ENCODE measurements at places on chromosomes 11 and 22.

GRCh38 chr11:60972182-60973030 is 926 bp downstream of the CD6 start:
- DNase-seq: no peak

DNA sequence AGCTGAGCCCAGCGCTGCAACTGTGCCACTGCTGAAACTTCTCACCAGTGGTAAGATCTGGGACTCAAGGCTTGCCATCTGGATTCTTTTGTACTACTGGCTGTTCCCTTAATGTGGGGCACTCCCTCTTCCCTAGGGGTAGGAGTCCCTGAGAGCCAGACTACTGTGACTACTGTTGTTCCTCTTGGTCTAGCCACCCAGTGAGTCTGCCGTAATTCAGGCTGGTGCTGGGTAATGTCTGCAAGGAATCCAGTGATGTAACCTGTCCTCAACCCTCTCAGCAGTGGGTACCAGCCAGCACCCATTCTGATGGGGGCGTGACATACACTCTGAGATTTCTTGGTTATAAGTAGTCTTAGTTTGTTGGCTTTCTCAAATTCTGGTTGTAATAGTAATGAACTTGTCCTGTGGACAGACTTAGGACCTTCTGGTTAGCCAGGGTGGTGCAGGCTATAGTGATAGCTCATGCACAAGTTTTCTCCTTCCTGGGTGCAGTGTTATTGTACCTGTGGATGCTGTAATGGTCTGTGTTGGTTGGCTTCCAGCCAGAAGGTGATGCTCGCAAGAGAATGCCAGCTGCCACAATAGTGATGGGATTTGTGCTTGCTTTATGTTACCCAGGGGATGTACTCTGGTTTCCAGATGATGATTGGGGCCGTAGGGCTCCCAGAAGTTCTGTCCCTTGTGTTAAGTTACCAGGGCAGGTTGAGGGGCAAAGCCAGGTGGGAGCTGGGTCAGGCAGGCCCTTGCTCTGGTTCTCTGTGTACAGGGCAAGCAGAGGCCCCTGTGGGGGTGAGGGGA is 65.5 kb downstream of the ARHGAP42 start:
- DNase-seq: no peak

DNA sequence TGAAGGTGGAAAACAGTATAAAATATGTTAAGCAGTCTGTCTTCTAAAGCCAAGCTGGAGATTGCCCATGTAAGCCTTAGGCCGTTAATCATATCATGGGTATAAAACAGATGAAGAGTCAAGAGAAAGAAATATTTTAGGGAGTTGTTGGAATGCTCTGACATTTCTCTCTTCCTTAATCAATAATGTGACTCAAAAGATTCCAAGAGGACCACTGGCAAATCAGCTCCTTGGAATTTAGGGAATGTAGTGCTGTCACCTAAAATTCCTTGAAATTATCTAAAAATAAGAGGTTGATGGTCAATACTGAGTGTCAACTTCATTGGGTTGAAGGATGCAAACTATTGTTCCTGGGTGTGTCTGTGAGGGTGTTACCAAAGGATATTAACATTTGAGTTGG is 525.9 kb downstream of the KCNA4 start:
- no peak for DNase-seq

DNA sequence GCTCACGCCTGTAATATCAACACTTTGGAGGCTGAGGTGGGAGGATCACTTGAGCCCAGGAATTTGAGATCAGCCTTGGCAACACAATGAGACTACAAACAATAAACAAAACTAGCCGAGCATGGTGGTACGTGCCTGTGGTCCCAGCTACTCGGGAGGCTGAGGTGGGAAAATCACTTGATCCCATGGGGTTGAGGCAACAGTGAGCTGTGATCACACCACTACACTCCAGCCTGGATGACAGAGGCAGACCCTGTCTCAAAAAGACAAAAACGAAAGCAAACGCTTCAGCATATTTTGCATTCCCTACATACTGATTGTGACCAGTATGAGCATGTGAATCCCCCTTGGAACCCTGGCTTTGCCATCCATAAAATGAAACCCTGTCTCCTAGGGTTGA is 33.9 kb upstream of the MN1 start:
- no peak for DNase-seq

- DNase-seq: no peak
Observed at GRCh38 chr11:3686751-3687150, 15.6 kb upstream of the CHRNA10 start.

GRCh38 chr11:125222494-125222893 is 57.9 kb downstream of the PKNOX2 start:
- DNase-seq: no peak

DNA sequence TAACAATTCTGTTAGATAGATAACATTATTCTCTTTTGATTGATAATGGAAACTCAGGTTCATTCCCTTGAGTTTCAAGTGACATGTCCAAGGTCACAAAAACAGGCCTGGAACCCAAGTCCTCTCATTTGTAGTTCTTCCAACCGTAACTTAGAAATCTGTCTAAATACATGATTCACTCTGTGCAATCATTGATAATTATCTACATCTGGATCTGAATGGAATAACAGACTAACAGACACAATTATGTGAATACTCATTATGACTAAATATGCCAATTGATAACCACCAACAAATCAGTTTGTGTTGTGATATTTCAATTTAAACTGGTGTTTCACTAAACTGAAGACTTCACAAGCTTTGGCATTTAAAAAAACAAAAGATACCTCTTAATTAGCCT is 71.0 kb downstream of the RBFOX2 start:
- no peak for DNase-seq

Measured in upper lobe of right lung (tissue), 1 donor.